ENCODE measurements at places on chromosomes 12 and 14.

DNA sequence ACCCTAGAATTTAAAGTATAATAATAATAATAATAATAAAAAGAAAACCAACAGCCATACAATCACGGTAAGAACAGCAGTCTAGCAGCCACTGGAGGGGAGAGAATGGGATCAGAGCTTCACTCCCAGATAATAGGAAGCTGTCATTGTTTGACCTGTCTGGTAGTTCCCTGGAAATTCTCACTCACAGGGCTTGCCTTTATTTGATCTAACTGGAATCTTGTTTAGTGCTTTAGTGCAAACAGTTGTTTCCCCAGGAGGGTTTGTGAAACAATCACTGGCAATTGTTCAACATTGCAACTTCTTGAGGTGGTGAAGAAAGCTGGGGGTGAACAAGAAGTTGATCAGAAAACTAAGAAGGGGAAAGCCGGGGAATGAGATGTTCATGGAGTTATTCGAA is 68.7 kb upstream of the PTCSC3 start:
- DNase-seq: no peak

GRCh38 chr14:92277031-92277430 is 45.9 kb upstream of the SLC24A4 start:
- DNase-seq: no peak

- DNase-seq: no peak
These were observed 1.6 kb upstream of the ASB2 start for GRCh38 chr14:93977790-93978581.

- DNase-seq: no peak
These were observed 73.1 kb downstream of the ACADS start for GRCh38 chr12:120798696-120799095.

- DNase-seq: no peak
These were observed 35.3 kb upstream of the INF2 start for GRCh38 chr14:104654119-104654518.

DNA sequence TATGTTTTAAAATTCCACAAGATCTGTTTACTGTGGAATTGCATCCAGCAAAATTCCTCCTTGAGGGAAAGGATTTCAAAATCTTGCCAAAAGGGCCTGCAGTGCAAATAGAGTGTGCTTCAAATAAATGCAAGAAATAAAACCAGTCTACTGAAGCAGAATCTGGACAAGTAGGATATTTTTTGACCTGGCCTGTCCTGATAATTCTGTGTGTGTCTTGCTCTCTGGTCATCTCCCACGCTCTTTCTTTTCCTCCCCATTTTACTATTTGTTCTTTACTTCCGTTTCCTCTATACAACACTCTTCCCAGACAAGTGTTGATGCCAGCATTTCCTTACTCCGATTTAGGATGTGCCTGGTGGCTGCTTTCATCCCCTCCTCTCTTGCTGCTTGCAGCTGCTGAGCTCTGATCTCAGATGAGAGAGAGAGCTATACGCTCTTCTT is 115.9 kb downstream of the GPR135 start:
- no peak for DNase-seq

DNA sequence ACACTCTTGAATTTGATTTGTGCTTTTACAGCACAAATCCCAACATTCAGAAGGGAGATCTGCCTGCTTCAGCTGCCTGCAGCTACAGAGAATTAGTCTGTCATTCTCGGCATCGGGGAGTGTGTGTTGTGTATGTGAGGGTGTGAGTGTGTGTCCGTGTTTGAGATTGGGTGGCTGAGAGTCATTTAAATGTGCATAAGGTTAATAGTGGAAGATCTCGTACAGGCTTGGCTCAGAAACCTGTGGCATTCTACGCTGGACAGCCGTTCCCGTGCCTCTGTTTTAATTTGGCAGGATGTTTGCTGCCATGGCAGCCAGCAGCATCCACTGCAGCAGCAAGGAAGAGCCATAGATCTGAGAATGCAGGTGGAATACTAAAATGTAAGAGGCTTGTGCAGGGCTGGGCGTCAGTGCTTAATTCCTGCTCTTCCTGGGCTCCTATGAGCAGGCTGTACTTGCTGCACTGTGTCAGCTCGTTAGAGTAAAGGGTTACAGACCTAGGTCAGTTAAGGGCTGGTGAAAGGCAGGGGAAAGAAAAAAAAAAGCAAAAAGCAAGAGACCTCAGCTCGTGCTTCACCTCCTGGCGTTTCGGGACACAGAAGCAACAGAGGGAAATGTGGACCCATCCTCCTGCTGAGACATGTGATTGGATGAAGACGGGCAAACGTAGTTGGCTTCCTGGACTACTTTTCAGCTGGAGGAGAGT is 205.4 kb downstream of the NAV3 start:
- no peak for DNase-seq

DNA sequence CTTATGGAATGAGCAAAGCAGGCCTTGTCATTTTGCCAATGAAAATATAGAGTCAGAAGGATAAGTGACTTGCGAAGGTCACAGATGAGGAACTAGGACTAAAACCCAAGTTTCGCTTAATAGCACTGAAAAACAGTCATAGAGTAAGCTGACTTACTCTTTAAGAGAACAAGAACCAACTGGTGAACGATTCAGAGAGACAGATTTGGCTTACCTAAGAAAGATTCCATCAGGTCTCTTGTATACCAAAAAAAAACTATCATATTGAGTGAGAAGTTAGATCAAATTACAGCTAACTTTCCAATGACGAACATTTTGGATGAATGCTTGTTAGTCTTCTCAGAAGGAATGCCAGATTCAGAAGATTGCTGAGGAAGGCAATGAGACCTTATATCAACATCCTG is 74.2 kb downstream of the ZFC3H1 start:
- DNase-seq: no peak

DNA sequence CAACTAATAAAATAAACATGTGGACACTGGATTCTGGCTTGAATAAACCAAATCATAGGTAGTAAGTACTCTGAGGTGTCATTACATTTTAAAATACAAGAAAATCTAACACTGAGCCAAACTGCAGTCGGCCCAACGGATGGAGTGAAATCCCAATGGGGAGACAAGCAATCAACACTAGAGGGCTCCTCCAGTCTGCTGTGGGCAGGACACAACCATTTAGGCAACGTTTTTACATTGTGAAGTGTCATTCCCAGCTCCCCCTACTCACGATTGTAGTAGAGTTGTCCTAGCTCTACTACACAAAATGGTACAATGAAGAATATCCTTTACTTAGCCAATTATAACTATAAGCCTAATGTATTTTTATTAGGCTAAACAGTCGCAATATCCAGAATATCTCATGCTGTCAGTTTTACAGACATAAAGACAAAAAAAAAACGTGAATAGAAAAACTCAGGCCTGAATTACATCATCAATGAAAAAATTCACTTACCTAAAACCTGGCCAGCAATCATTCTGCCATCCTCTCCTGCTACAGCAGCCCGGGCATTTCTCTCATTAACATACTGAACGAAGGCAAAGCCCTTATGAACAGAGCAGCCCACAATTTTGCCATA is 35.7 kb downstream of the HNRNPC start:
- no peak for DNase-seq

DNA sequence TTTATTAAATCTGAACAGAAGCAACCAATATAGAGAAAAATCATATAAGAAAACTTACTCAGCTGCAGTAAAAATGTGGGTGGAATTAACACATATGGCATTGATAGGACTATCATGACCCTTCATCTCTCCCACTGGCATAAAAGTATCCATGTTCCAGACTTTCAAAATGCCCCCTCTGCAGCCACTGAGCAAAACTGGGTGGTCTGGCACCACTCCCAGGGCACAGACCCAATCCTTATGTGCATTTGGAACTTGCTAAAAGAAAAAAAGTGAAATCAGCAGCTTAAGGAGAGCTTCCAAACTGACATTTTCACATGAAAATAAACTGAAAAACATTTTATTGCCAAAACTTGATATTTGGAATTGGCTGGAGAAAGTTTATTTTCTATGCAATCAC is 141.5 kb downstream of the KIF21A start:
- DNase-seq: no peak

GRCh38 chr12:9740106-9740750 is 7.3 kb upstream of the CLECL1 start:
- no peak for DNase-seq

DNA sequence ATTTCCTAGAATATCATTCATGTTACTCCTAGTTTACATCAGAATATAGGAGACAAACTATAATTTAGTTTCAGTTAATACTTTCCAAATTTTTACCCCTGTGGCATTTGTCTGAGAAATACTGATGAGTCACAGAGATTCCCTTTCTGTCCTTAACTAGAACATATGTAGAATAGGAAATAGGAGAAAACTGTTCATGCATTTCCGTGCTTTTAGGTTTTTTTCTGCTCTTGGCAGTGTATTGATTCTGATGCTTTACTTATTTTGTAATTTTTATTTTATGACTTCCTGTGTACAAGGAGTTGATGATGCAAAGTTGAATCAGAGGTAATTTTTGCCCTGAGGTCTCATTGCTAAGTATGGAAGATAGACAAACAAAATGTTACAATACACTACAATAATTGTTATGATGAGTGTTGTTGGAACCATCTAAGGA is 23.0 kb downstream of the MNAT1 start:
- DNase-seq: peak; percentile 60

Data from GM04503 (cell line).